Activated CD4-positive, alpha-beta T cell treated with anti-CD3 and anti-CD28 coated beads, Interleukin-2, amount 50 U/mL, for 1 hour (primary cell): ENCODE measurements at places on chromosomes 3 and 15.

DNA sequence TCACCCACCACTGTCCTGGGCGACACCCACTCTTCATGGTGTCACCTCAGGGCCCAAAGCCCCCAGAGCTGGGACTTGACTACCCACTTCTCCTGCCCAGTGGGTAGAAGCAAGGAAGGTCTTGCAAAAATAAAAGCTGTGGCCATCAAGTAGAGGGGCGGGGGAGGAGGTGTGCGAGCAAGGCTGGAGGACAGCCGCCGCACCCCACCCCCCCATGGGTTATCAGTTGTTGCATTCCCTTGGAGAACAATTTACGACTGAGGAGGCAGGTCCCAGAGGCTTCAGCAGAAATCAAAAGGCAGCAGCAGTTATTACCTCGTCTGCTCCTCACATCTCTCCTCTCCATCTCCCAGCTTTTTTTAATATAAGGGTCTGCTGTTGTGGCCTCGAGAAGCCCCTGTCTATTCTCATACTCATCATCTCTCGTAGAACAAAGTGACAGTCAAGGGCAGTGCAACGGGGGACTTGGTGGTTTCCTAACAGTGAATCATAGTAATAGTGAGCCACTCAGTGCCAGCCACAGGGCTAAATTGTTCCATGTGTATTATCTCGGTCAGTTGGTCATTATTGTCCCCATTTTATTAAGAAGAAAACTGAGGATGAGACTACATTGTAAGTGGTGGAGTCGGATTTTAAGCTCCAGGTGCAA is 116.4 kb downstream of the PDCD6IP start:
- DNase-seq = no peak

- no peak for DNase-seq
Observed at GRCh38 chr15:85625856-85626255, 168.9 kb downstream of the KLHL25 start.

DNA sequence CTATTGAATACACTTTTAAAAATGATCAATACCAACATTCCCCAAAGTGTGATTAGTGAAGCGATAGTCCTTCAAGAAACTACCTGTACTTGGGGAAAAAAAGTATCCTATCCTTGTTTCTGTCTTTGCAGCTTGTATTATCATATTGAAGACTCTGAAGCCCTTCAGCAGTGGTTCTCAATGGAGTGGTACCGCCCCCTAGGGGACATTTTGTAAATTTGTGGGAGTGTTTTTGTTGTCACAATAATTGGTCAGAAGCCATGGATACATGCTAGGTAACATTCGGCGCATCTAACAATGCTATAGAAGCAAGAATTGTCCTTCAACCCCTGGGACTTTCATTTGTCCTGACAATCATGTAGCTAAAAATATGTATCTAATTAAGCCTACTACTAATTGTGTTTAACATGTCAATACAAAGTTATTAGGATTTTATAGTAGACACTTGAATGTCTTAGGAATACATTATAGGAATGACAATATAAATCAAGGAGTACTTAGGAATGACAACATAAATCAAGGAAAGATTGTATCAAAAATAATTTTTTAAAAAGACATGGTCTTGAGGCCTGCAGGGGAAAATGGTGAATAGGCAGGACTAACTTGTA is 53.7 kb downstream of the NMD3 start:
- DNase-seq = peak; percentile 17

DNA sequence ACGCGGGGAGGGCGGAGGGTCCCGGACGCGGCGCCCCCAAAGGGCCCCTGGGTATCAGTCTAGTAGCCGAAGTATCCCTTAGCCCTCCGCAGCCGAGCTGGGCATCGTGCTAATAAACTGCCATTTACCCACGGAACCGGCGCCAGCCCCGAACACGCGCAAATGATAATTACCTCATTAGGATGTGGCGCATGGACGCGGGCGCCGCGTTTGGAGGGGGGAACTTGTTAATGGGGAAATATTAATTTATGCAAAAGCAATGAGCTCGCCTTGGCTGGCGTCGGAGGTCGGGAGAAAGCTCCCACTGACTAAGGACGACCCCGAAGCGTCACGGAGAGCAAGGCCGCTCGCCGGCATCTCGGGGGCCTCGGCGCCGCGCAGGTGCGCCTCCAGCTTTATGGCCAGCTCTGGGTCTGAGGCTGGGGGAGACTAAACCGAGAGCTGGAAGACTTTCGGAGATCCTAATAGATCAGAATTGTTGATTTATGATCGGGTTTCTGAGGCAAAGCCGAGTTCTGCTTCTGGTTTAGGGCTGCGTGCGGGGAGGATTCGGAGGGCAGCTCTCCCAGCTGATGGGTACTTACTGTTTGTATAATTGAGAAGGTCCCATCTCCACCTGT is 474 bp upstream of the FEZF2 start:
- no peak for DNase-seq

DNA sequence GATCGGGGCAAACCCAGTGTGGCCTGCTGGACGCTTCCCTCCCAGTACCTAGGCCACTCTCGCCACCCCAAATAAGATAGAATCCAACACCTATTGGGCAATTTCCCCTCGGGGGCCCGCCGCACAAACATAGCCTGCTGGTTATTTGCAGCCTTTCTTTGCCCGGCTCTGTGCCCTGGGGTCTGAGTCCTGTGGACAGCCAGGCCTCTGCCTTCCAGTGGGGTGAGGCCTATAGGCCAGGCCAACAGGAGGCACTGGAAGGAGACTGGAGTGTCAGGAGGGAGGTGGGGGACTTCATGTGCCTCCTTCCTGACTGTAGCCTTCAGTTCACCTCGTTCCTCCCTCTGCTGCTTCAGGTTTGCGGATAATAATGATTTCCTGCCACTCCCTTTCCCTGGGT is 47.4 kb upstream of the LDHAL6B start:
- no peak for DNase-seq

DNA sequence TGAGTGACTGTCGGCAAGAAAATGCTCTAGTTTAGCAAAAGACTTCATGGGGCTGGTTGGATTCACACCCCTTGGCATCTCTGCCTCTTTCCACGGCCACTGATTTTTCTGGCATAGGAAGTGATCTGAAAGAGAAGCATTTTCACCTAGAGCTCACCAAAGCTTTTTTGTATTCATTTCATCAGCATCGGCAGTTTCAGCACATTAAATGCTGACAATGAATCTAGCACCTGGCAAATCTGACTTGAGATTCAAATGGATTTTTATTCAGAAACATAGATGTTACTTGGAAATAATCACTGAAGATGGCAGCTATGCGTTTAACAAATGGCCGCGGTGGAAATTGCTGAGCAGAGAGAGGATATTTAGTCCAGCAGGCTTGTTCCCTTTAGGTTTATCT is 155.9 kb downstream of the MEIS2 start:
- no peak for DNase-seq

DNA sequence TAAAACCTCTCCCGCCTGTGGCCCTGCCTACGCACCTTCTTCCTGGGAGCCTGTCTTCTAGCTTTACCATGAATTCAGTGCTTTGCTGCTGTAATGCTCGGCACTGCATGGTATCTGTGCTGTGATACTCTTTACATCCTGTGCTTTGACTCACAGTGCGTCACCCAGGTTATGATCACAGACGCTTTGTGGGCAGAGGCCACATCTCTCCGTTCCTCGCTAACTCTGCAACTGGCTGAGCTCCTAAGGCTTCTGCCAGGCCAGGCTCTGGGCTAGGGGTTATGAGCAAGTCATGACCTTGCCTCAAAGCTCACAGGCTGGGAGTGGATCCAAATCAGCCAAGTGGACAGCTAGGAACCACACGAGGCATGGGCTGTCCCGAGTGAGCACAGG is 23.2 kb downstream of the SPTBN5 start:
- DNase-seq = peak; percentile 43

DNA sequence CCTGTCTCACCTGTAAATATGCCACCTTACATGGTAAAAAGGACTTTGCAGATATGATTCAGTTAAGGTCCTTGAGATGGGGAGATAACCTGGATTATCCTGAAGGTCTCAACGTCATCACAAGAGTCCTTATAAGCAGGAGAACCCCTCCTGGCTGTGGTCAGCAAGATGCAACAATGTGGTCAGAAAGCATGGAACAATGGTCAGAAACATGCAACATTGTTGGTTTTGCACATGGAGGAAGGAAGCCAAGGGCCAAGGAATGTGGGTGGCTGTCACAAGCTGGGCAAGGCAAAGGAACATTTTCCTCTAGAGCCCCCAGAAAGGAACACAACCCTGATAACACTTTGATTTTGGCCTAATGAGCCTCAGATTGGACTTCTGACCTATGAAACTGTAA is 9.4 kb upstream of the SUMF1 start:
- DNase-seq = no peak

- no peak for DNase-seq
Observed at GRCh38 chr3:128945878-128946175, 48.0 kb downstream of the CFAP92 start.

DNA sequence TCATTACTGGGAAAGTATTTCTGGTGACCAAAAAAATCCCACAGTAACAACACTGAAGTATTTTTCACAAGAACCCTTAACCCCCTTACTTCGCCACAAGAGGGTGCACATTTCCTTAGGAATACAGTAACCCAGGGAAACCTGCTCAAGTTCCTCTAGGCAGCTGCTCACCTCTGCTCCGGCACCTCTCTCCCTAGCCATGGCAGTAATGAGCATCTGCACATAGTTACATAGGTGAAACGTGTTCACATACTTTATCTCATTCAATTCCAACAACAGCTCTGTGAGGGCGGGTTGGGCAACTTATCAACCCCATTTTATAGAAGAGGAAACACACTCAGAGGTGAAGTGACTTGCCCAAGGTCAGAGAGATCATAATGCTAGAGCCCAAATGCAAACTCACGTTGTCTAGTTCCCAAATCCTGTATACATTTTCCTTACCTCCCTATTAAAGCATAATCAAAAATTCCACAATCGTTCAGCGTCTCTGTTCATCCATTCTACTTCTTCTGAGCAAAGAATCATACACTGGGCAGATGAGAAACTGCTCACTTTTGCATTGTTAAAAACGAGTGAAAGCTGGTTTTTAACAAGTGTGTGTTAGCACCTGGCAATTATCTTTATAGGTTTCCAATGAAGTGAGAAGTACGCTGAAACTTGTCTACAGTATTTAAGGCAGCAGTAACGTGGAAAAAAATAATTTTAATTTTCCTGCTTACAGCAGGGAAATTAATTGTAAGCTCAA is 90.7 kb downstream of the IGF2BP2 start:
- DNase-seq = no peak

DNA sequence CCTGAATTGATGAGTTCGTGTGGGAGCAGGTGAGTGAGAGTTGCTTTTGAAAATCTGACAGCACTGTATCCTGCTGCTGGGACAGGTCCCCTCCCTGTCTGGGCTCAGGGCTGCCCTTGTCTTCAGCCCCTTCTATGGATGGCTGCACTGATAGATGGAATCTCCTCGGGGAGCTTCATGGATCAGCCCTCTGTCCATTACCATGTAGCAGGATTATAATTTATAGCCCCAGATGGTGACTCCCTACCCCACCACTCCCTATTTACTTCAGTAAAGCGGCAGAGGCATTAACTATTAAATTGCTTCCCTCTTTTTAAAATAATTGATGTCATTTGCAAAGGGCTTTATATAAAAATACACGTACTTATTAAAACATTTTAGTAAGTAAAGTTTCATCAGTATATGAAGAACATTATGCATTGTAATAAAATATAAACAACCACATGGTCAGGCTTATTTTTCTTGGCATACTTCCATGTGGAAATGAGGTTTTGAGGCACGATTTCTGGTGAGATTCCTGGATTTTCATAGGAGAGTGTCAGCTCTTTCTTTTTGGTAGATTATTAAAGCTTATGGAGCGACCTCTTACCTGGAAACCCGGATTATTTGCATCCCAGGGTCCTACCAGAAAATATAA is 38.5 kb downstream of the MAP3K13 start:
- no peak for DNase-seq

DNA sequence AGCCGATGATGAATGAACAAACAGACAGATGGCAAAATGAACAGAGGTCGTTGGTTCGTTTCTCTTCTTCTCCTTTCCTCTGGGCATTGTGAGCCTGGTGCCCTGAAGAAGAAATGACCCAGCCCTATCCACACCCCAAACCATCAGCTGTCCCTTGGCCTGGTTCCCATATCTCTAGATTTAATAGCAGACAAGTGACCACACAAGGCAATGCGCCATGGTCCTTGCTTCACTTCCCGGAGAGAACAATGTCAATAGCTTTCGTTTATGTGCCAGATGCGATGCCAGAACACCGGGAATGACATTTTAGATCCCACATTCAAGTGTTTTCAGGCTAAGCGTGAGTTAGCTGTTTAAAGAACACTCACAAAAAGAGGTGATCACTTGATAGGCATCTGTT is 17.7 kb downstream of the POC1A start:
- no peak for DNase-seq

DNA sequence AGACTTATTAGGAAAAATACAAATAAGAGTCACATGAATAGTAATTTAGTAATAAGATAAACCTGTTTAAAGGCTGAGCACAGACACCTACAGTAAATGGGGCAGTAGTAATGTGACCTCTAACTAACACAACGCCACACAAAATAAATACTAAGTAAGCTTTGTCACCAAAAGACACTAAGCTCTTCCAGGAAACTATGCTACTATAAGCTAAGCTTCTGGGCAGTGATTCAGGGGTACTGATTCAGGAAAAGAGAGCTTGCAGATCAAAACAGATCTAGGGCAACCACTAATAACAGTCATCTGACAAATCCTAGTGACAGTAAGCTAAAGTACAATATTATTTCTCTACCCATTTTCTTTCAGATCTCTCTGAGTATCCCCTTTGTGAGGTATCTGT is 68.8 kb downstream of the PLOD2 start:
- DNase-seq = no peak

GRCh38 chr15:42848846-42849245 is 71.7 kb downstream of the TTBK2 start:
- no peak for DNase-seq

- DNase-seq = no peak
Observed at GRCh38 chr3:9007213-9007612, 43.9 kb upstream of the RAD18 start.

GRCh38 chr3:4409415-4409814 is 57.7 kb downstream of the SUMF1 start:
- no peak for DNase-seq

DNA sequence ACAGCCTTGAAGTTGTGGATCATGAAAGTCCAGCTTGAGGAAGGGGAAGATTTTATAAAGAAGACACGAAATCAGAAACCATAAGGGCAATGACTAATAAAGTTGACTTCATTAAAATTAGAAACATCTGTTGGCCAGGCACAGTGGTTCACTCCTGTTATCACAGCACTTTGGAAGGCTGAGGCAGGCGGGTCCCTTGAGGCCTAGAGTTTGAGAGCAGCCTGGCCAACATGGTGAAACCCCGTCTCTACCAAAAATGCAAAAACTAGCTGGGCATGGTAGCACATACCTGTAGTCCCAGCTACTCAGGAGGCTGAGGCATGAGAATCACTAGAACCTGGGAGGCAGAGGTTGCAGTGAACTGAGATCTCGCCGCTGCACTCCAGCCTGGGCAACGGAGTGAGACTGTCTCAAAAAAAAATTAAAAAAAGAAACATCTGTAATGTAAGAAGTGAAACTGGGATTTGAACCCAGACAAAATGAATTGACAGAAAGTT is 7.9 kb upstream of the UBXN7 start:
- DNase-seq = no peak
